ELF-1 (cell line): ENCODE measurements at places on chromosomes 1 and 21.

GRCh38 chr21:24110846-24111245 lies 1496.4 kb downstream of the MRPL39 start:
- no peak for DNase-seq

GRCh38 chr1:179953974-179954492 lies 577 bp upstream of the CEP350 start:
- DNase-seq: no peak

DNA sequence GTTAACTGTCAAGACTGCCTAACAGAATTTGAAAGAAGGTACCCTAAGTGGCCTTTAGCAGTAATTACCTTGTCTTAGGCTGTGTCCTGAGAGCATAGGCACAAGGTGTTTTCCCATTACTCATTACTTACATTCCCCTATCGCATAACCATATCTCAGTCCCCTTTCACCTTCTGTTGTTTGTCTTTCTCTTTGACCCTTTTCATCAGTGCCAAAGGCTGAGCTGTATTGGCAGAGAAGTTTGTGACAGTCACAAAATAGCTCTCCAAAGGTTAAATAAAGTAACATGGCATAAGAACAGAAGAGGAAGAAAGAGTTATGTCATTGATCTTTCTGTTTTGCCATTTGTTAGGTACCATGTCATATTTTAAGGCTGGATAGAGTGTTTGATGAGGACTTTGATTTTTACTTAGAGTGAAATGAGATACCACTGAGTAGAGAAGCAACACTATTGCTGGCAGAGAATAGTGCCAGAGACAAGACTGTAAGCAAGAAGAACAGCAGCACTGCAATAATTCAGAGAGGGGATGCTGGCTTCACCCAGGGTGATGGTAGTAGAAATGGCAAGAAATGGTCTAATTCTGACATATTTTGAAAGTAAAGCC lies 497.8 kb downstream of the TTLL7 start:
- no peak for DNase-seq

DNA sequence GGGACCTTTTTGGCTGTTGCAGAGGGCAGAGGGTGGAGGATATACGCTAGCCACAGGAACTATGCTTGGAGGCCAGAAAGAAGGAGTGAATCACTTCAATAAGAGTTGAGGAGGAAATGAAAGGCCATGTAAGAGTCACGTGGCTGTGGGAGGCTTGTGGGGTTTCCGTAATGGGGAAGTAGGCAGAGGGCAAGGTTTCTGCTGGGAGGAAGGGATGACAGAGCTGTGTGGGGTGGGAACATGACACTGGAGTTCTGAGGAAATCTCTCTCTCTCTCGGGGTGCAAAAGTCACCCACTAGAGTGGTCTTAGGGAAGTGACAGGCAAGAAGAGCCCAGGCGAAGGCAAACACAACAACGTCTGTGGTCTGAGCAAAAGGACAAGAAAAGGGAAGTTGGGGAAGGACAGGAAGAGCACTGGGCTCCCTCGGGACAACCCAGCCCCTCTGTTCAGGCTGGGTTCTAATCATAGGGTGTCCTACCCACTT lies 3.9 kb upstream of the CD1C start:
- no peak for DNase-seq

GRCh38 chr21:16983420-16983819 lies 529.4 kb upstream of the CXADR start:
- no peak for DNase-seq

DNA sequence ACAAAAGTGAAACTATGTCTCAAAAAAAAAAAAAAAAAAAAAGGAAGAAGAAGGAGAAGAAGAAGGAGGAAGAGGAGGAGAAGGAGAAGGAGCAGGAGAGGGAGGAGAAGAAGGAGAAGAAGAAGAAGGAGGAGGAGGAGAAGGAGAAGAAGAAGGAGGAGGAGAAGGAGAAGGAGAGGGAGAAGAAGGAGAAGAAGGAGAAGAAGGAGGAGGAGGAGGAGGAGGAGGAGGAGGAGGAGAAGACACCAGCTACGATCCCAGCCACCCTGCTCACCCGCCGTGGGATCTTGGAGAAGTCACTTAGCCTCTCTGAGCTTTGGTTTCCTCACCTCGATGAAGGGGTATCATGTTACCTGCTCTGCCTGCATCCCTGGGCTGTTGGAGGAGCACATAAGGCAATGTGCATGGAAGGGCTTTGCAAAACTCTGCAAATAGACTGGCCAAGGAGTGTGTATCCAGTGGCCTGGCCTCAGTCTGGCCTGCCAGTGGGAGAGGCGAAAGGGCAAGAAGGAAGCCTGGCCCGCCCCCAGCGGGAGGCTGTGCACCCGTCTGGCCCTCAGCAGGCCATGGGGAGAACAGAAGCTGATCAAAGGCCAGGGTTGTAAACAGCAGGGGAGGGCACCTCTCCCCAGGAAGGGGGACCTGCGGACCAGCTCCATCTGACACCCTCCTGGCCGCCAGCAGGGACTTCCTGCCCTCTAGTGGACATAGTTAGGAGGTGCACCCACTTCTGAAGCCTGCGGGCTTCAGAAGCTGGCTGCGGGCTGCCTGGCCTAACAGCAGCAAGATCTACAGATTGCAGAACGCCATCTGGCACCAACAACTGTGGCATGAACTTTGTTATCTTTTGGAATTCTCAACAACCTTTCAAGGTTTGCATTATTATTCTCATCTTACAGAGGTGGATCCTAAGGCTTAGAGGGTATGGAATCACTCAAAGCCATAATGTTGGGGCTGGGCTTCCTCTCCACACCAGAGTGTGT lies 19.2 kb upstream of the CDK18 start:
- peak; percentile 97 for DNase-seq

DNA sequence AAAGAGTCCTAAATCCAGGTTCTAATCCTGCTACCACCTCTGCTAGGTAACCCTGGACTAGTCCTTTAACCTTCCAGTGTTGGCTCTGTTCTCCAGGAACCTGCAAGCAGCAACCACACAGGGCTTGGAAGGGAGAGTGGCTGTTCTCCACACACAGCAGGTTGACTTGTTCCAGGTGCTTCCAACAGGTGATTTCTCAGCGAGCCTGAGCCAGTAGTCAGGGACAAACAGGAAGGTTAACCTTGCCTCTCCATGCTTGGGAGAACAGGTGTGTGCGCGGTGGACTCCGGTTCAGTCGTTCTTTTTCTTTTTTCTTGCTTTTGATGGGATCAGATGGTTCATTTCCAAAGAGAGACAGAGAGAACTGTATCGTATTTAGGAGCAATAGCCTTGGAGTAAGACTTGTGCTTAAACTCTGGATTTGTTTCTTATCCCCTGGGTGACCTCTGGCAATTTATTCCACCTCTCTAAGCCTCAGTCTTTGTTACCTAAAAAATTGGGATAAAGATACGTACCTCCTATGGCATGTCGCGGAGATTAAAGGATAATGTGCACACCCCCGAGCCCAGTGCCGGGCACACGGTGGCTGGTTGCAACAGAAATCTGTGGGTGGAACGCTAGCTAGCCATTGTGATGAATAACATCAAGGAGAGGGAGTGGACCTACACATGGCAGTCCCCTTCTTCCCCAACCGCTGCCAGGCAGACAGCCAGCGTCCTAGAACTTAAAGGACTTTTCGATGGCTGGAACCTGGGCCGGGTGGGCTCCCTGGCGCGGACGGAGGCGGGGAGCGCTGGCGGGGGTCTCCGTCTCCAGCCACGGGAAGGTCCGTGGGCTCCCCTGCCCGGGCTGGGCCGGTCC lies 583 bp upstream of the CACHD1 start:
- DNase-seq: no peak

DNA sequence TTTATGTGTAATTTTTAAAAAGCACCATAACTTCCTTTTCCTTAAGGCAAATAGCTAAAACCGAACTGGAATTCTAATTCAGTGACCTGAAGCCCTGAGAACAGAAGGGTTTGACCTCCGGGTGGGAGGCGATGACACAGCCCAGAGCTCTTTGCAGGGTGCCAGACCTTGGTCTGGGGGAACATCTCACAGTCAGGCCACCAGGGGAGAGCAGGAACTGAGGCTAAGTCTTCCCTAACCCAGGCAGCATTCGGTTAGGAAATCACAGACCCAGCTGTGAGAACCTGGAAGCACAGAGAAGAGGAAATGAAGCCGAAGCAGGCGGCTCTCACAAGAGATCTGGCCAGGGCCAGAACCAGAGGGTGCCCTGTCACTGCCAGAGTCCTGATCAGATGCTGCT lies 444.8 kb downstream of the TTLL7 start:
- peak; percentile 43 for DNase-seq

DNA sequence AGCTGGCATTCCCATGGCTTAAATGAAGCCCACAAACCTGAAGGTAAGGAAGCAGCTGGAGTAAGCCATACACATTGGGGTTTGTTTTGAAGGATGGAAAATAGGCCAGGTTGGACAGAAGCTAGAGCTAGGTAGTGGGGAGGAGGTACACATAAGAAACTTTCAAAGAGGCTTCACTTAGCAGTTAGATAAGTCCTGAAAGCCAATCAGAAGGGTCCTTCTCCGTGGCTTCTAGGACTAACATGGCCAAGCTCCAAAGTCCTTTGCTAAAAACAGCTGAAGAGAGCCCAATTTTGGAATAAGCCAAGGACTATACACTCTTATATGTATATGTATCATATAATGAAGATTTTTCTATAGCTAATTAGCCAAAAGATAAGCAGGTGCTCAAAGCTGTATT lies 1.8 kb downstream of the EYA3 start:
- DNase-seq: no peak

- no peak for DNase-seq
Measured at GRCh38 chr1:114342376-114342775, 168.6 kb downstream of the TRIM33 start.

GRCh38 chr1:111470596-111470995 lies 3.2 kb upstream of the C1orf162 start:
- DNase-seq: no peak

DNA sequence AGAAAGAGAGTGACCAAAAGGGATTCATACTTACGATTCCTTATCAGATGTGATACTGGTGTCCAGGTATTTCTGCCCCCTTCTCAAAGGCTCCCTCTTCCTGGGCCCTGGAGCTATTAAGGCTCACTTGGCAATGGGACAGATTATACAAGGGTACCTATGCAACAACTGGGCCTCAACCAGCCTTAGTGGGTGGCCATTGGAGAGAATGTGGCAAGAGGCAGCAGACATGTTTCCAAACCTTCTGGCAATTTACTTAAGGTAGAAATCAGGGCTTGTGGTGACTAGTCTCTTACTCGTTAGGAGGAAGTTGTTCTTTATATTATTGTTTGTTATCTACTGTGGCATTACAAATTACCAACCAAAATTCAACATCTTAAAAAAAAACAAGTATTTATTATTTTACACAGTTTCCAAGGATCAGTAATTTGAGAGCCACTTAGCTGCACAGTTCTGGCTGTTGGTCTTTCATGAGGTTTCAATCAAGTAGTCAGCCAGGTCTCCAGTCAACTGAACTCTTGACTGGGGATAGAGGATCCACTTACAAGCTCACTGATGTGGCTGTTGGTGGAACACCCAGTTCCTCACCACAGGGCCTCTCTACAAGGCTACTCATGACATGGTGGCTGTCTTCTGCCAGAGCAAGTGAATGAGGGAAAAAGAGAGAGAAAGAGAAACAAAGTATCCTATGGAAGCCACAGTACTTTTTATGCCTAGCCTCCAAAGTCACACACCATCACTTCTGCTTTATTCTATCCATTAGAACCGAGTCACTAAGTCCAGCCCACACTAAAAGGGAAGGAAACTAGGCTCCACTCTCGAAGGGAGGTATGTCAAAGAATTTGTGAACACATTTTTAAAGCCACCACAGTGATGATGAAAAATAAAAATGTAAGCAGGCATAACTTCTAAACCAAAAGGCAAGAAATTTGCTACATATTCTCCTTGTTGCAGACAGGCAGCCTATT lies 10.7 kb downstream of the ZNF648 start:
- no peak for DNase-seq

DNA sequence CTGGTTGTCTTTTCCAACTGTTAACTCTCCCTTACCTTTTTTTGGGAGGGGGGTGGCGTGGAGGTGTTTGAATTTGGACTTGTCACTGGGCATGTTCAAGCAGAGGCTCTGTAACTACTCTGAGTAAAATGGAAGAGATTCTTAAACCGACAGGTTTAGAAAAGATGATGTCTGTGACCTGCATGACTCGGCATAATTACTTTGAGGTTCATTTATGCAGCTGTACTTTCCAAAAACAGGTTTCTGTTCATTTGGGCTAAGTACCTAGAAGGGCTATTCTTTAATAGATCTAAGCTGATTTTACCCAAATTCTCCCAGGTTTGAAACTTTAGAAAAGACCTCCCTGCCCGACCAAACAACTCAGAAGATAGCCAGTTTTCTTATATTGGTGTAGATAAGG lies 80.3 kb downstream of the SLC35A3 start:
- DNase-seq: no peak

GRCh38 chr1:169236143-169236542 lies 129.7 kb downstream of the ATP1B1 start:
- DNase-seq: no peak

DNA sequence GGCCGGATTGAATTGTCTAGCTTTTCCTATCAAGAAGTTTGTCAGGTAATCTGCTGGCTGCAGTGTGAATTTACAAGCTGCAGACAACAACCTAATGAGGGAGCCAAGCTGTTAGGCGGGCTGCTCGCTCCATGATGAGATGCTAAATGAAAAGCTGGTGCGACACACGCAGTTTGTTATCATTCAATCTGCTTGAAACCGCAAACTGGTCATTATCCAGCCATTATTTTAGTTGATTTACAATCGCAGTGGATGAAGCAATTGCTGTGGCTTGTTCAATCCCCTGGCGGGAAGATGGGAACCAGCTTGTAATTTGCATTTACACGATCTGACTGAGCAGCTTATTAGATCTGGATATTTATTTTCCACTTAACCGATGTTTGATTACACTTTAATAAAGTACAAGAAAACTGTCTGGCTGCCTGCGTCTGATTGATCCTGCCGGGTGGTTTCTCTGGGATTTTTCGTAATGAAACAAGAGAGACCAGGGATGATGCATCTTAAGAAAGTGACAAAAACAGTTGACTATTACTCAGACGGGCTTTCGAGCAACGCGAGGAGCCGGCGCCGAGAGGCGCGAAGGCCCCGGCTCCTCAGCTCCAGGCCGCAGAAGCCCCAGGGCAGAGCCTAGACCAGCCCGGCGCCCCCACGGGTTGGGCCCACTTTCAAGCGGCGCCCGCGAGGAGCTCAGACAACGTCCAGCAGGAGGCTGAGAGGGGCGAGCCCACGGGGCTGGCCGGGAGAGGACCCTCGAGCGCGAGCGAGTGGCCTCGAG lies 118.0 kb upstream of the BARHL2 start:
- peak; percentile 49 for DNase-seq

GRCh38 chr1:211469938-211470529 lies 21.9 kb downstream of the RD3 start:
- peak; percentile 97 for DNase-seq
